ENCODE measurements at places on chromosomes 1 and 21. TPM values are rescaled to one million over a fixed set of nuclear protein-coding genes. Genes with fewer than 3 reads are reported as not detected.

- peak overlapping the region; percentile 11 for H3K27ac ChIP-seq
- H3K36me3 ChIP-seq, result no peaks in the 10 kb centered on the region
- peak; percentile 96 for DNase-seq
These were observed 15.2 kb downstream of the H6PD start for GRCh38 chr1:9249534-9250410.

Gene AMY1C
- total RNA-seq, result not detected

Gene INSRR
- 0.17 TPM for total RNA-seq

Gene CNIH3
- 7.0 TPM for total RNA-seq

Gene TNFRSF8
- total RNA-seq, result 2.2 TPM

GRCh38 chr1:167438171-167439138 lies 79.9 kb downstream of the CD247 start:
- H3K4me1 ChIP-seq, result no peaks in the 10 kb centered on the region
- H3K27me3 ChIP-seq, result peaks cover 35% of the 10 kb centered on the region
- DNase-seq, result no peak
- H3K36me3 ChIP-seq, result no peaks in the 10 kb centered on the region
- H3K27ac ChIP-seq, result no peak overlapping the region

Gene ARHGAP30
- total RNA-seq, result 0.07 TPM

Gene PTPRC
- total RNA-seq, result 0.34 TPM

Gene MXRA8
- 29.2 TPM for total RNA-seq

- H3K27ac ChIP-seq, result no peak overlapping the region
- no peak for DNase-seq
- H3K27me3 ChIP-seq, result no peaks in the 10 kb centered on the region
- no peak overlapping the region for H3K4me3 ChIP-seq
- no peaks in the 10 kb centered on the region for H3K36me3 ChIP-seq
- no peaks in the 10 kb centered on the region for H3K4me1 ChIP-seq
These were observed 16.1 kb upstream of the EDARADD start for GRCh38 chr1:236377832-236378535.

Measured in endodermal cell (in vitro differentiated cells).